ENCODE measurements at places on chromosomes 2 and 18.
A peak's percentile ranks its signal among the peaks of the same experiment; 100 is the strongest.

DNA sequence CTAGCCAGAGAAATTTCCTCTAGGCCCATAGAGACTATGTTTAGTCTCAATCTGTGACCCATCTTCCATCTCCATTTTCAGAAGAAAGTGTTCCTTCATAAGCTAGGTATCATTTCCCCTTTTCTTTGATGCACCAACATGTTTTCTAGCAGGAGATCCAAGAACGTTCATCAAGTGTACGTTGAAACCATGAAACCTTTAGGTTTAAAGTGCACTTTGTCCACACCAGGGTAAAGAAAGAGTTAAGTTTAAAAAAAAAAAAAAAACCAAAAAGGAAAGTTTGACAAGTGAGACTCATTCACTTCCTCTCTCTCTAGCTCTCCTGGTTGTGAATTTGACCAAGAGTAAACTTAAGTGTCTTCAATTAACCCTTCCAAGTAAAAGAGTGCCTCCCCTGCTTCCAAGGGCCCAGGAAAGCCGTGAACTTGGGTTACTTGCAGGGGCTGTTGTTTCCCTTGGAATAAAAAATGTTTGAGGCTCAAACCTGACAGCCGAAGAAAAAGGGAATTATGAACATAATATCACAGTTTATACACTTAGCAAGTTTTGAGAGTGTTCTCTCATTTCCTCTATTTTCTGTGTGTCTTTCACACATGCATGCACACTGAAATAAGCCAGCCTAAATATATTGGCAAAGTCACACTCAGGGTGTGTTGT is 56.7 kb downstream of the LBH start:
- DNase-seq, result no peak

DNA sequence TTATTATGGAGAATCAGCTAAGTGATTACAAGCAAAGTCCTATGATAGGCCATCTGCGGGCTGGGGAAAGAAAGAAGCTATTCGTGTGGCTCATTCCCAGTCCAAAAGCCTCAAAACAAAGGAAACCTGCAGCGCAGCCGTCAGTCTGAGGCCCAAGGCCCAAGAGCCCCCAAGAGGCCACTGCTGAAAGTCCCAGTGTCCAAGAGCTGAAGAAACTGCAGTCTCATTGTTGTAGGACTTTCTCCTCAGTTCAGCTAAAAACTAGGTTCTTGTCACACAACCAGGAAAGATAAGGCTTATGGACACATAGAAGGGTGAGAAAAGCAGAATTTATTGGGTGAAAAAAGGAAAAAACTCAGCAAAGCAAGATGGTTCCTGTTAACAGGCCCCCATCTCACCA is 143.2 kb downstream of the RHBDD1 start:
- DNase-seq, result no peak

GRCh38 chr2:29374823-29375222 is 259.6 kb downstream of the CLIP4 start:
- no peak for DNase-seq

GRCh38 chr2:42722320-42723190 is 41.4 kb downstream of the OXER1 start:
- DNase-seq, result no peak

DNA sequence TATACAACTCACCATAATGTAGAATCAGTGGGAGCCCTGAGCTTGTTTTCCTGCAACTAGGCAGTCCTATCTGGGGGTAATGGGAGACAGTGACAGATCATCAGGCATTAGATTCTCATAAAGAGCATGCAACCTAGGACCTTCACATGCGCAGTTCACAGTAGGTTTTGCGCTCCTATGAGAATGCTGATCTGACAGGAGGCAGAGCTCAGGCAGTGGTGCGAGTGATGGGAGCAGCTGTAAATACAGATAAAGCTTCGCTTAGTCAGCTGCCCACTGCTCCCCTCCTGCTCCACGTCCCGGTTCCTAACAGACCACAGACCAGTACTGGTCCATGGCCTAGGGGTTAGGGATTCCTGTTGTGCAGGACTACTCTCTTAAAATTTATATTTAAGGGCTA is 255.3 kb upstream of the POU3F3 start:
- no peak for DNase-seq

GRCh38 chr2:128261245-128262128 is 57.2 kb downstream of the HS6ST1 start:
- peak; percentile 67 for DNase-seq

DNA sequence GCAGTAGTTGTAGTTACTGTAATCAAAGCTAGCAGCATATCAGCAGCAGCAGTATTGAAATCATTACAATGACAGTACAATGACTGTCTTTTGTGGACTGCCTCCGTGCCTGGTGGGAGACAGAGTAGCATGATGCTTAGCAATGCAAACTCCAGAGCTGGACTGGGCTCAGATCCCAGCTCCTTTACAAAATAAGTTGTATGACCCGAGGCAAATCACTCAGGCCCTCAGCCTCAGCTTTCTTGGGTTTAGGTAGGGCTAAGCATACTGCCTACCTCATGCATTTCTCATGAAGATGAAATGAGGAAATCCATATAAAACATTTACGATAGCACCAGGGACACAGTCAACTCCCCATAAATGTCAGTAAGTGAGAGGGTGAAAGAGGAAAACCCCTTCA is 170.7 kb downstream of the TTC32 start:
- no peak for DNase-seq

- DNase-seq, result no peak
Observed at GRCh38 chr2:72150861-72151356, 3.2 kb upstream of the CYP26B1 start.

GRCh38 chr2:9400268-9401058 is 22.9 kb downstream of the ITGB1BP1 start:
- DNase-seq, result no peak

DNA sequence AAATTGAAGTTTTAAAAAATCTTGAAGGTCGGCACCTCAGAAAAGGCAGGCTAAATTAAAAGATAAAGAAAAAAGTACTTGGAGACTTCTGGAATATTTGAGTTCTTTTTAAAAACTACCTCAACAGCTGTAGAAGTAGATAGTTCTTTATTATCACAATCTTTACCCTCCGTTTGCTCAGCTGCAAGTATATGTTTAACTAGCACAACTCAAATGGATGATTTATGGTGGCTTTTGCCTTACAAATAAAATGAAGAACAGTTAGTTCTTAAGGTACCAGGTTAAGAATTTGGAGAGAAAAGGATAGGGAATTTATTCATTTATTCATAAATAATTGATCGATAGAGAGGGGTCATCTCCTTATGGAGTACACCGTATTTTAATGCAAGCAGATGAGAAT is 237.6 kb upstream of the FOSL2 start:
- no peak for DNase-seq

DNA sequence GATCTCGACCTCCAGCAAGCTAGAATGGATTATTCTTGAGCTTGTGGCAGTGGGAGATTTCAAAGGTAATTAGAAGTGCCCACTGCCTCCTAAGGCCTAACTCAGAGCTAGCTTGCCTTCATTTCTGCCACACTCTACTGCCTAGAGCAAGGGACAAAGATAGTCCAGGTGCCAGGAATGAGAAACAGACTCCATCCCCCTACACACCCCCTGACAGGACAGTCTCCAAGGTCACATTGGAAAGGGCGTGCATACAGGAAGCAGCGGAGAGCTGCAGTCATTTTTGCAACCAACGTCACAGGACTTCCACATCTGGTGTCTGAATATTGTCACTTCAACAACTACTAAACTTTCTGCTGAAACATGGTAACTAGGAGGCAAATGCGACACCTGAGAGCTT is 101.0 kb upstream of the SH3BP4 start:
- no peak for DNase-seq

- no peak for DNase-seq
Observed at GRCh38 chr18:5738526-5738925, 156.8 kb downstream of the TMEM200C start.

DNA sequence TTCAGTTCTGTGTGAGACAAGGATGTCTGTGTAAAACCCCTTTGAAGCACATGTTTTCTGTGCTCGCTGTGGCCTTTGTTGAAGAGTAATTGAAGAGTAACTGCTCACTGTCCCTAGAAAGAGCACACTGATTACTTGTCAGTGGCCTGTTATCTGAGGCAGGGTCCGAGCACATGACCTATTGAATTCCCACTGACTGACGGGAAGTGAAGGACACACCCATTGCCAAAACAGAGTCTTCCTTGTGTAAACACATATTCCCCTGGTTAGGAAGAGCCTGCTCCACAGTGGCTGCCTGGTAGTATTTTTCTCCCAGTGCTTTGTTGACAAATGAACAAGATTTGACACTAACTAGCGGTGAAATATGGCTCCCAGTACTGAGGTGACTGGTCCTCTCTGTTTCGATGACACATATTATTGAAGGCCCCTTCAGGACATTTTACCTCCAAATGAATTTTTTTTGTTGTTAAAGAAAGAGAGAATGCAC is 148.5 kb upstream of the GYPC start:
- no peak for DNase-seq

DNA sequence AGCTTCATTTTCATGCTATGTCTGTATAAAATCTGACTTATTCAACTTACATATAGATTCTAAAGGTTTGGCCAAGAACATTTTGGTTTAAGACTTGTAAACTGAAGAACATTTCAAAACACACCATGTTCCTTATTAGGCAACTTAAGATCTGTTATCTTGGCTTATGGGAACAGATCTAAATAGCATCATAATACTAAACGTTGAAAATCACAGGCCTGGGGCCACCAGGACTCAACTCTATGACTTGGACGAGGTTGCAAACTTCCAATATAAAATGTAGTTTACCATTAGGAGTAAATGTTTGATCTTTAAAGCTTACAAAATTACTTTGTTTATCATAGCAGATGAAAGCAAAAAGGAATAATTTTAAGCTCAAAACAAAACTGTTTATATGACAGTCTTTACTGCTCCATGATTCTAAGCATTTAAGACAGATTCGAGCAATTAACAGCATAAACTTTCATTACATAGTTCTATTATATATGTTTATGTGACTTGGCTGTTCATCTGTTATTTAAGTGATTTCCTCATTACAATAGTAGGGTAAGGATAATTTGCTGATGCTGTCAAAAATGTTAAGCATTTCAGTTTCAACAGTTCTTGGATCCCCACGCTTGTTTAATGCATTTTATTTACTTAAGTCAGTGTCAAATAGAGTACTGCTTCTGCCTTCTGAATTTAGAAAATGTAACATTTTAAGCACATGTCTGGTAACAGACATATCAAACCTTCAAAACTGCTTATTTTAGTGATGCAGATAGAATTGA is 8.3 kb downstream of the TCF4 start:
- no peak for DNase-seq

DNA sequence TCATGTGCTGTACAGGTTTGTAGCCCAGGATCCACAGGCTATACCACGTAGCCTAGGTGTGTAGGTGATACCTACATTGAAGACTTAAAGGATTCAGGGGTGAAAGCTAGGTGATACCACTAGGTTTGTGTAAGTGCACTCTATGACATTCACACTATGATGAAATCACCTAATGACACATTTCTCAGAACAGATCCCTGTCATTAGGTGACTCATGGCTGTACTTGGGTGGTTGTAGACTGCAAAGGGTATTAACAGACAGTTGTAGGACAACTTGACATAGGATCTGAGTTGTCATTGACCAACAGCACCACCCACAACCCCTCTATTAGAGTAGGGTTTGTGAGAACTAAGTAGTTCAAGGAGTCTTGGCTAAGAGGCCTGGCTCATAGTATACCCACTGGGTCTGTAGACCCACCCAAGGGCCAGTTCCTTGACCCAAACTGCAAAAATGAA is 27.7 kb upstream of the SMCHD1 start:
- DNase-seq, result no peak

DNA sequence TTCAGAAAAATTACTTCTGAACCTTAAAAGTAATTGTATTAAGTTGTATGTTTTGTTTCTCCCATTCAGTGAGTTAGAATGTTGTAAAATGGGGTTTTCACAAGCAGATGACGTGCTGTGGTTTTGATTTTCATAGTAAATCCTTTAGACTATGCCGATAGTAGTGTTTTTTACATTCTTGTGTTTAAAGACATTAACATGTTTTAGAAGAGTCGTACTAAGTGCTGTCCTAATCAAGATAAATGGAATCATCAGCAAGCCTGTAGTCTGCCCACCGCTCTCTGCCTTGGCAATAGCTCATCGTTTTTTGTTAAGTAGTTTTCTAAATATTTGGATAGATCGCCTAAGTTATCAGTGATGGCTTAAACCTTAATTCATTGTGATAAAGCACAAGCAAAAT is 21.5 kb downstream of the PKP4 start:
- no peak for DNase-seq

- DNase-seq, result no peak
Observed at GRCh38 chr18:11323359-11323819, 174.0 kb upstream of the PIEZO2 start.

GRCh38 chr2:186868344-186868743 is 19.4 kb upstream of the ZSWIM2 start:
- no peak for DNase-seq

DNA sequence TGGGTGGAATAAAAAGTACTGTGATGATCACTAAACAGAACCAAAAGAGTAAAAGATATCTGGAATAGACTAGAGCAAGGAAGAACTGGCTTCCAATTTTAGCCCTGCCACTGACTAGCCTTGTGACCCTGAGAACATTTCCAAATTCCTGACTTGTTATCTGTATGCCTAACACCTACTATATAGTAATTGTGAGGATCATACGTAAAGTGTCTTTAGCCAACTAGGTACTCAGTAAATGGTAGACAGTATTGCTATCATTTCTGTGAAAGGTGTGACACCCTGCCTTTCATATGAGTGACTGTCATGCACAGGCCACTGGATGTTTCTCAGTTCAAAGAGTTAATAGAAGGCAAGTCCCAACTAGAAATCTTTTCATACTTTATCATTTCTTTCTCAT is 29.8 kb downstream of the CYTIP start:
- DNase-seq, result no peak

GRCh38 chr2:35864141-35864540 is 491.4 kb upstream of the CRIM1 start:
- no peak for DNase-seq

DNA sequence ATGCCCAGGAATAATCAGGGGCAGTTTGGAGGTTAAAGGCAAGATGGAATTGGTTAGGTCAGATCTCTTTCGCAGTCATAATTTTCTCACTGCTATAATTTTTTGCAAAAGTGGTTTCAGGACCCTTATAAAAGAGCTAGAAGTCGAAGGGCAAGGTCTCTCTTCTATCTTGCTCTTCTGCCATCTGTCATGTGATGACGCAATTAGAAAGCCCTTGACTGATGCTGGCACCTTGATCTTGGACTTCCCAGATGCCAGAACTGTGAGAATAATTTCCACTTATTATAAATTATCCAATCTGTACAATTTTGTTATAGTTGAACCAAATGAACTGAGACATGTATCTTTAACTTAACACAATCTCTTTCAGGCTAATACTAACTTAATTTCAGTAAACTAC is 6.3 kb upstream of the RALBP1 start:
- no peak for DNase-seq

DNA sequence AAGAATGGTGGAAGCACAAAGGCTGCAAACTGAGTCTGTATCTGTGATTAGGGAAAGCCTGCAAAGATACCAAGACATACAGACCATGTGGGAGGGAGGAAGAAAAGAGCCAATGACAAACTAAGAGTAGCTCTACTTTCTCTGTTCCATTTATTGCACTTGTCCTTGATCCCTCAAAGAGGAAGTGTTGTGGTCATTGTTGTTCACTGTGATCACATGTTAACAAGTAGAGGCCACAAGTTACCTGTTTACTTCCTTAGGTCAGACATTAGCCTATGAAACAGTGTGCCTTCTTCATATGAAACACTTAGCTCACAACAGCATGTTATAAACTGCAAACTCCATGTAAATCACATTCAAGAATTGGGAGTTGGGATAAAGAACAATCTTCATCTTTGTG is 32.6 kb downstream of the MAP2 start:
- no peak for DNase-seq

Data from H1 (cell line).